ENCODE measurements at places on chromosomes 3 and 15.

DNA sequence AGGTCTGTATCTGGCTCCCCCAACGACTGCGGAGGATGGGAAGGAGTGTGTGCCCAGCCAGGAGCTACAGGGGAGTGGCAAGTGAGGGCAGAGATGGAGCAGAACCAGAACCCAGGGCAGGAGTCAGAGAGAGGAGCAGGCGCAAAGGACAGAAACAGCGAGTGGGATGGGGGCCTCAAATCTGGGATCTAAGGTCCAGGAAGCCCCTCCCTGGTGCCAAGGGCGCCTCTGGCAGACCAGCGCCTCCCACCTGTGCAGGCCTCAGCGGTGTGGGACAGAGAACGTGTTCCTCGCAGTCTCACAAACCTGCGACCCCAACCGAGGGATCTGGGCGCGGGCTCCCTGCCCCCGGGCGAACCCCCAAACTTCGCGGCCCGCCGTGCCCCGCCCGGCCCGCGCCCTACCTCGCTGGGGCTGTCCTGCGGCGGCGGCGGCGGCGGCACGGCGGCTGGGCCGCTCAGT lies 301 bp downstream of the PCBP4 start:
- no peak for DNase-seq

GRCh38 chr15:55694652-55695150 lies 48.3 kb downstream of the PRTG start:
- no peak for DNase-seq

DNA sequence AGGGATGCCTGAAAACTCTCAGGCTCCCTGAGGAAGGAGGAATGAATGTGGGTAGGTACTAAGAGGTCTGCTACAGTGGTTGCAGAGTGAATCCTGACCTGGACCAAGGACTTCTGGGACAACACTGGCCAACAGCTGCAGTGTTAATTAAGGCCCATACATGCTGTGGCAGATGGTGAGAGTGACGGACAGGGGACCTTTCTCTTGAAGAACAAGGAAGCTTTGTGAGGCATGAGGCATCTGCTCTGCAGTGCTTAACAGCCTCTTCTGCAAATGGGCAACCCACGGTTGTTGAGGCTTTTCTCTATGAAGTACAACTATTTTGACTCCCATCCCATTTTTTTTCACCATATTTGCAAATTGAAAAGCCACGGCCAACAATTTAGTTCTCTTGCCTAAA lies 26.6 kb upstream of the ACAN start:
- no peak for DNase-seq

DNA sequence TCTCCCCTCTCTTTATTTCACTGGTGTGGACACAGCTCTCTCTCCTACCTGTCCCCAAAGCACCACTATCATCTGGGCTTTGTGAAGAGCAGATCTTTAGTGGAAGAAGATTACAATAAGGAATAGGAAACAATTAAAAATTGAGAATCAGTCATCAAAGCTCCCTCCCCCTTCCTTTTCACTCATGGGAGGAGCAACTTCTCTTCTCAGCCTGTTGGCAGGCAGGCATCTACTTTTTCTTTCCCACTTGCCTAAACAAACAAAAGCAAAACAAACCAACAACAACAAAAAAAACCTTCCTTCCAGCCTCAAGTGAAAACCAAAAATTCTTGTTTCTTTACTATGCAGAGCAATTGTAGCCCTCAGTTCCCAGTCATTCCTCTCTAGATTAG lies 125.5 kb upstream of the BHLHE40 start:
- no peak for DNase-seq

GRCh38 chr15:98647026-98647773 lies 1.1 kb upstream of the IGF1R start:
- peak; percentile 61 for DNase-seq

DNA sequence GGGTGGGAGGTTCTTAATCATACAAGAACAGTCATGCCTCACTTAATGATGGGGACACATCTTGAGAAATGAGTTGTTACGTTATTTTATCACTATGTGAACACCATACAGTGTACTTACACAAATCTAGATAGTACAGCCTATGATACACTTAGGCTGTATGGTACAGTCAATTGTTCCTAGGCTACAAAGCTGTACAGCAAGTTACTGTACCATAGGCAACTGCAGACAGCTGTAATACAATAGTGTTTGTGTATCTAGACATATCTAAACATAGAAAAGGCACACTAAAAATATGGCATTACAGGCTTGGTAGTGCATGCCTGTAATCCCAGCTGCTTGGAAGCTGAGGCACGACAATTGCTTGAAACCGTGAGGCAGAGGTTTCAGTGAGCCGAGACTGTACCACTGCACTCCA lies 55.7 kb upstream of the PLXND1 start:
- DNase-seq: no peak

DNA sequence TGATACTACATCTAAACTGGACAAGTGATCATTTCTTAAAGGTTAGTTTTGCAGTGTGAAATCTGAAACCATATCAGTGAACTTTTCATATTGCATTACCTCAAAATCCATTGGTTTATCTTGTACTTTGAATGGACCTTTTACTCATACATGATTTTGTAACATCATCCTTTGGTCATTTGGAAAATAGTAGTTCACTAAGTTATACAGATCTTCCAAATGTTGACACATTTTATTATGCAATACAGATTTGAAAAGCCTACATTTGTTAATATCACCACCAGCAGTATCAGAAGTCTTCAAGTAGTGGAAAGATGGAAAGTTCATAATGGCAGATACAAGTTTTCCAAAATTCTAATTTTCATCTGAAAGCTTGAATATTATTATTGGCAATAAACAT lies 64.0 kb upstream of the CDV3 start:
- DNase-seq: no peak

DNA sequence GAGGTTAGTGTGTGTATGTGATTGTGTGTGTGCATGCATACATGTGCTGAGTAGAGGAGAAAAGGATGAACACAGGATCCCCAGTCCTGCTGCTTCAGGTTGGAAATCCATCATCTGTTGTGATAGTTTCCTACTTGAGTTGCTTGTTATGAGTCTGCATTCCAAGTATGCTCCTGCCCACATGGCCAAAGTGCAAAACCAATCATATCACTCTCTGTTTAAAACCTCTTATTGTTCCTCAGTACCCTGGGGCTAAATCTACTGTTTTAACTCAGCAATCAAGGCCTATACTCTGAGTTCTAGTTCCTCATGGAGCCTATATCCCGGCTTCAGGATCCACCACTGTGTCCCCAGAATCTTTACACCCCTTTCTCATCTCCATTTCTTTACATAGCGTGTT lies 139.9 kb upstream of the TLE3 start:
- no peak for DNase-seq

GRCh38 chr15:86649277-86649676 lies 569.6 kb downstream of the AGBL1 start:
- DNase-seq: no peak

DNA sequence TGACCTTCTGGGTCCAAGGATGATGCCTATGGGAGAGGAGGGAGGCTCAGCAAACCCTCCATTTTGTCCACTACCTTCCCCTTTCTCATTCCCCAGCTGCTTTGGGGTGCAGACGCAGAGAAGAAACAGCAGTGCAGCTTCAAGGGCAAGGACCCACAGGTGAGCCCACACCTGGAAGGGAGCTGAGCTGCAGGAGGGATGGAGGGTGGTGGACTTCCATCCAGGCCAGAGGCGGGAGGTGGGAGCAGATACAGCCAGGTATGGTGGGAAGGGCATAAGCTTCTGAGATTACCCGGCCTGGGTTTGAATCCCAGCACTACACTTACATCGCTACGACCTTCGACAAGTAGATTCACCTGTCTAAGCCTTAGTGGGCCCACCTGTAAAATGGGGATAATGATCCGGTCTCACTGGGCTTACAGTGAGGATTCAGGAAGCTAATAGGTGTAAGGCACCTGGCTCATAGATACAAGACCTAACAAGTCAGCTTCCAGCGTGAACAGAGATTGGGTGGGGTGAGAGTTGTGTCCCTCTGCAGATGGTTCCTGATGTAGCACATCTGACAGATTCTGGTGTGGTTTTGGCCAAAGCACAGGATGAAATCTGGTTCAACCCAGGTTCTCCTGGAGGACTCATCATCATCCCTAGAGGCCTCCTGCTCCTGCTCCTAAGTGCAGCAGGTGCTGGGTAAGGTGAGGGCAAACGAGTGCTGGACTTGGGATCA lies 15.9 kb downstream of the CIB1 start:
- DNase-seq: no peak

DNA sequence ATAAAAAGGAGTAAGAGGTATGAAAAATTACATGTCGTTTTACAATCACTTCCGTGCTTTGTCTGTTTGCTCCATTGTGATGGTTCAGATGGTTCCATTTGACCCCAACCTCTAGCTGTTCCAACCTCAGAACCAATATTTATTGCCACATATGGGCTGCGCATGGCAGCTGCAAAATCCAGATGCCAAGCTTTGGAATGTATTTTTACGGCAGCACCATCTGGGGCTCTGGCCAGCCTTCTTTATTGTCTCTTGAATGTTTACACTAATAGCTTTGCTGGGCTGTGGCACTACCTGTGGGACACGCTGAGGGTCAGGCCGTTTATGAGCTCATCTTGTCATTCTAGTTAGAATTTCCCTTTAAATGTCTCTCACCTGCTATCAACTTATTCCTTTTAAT lies 219.8 kb downstream of the ROBO2 start:
- no peak for DNase-seq

- peak; percentile 81 for DNase-seq
These were observed 69.9 kb upstream of the GATM start for GRCh38 chr15:45448066-45448915.

DNA sequence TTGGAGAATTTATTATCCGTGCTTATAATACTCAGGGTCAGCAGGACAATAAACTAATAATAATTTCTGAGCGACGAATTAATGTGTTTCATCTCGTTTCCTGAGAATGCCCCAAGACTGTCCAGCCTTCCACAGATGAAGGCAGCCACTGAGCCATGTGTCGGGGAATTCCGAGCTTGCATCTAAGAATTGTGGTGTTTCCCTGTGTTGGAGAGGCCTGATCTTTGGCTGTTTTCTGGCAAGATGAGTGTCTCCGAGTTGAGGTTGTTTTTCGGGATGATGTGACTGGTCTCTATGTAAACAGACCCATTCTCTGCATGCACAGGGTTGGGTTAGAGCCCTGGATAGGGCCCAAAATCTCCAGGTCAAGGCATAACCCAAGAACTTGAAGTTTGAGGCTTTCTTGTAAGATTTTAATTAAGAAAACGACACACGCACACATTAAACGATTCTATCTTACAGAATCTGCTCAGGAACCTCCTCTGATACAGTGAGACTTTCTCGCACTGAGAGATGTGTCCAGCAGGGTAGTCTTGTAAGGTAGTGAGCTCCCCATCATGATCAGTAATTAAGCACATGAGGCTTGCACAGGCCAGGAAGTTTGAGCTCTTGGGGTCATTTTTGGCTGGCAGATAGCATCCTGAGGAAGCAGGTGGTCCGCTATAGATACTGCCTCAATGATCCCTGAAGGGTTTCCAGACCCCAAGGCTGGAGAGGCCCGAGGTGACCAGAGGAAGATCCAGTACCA lies 14.4 kb downstream of the FGD5 start:
- no peak for DNase-seq
